ENCODE measurements at places on chromosomes 12 and 14. TPM values are rescaled to one million over a fixed set of nuclear protein-coding genes. Genes with fewer than 3 reads are reported as not detected.

Gene PTMS
- total RNA-seq, result 47.1 TPM

Gene SDSL
- total RNA-seq, result 4.9 TPM

Gene MANSC4
- not detected for total RNA-seq

Gene RILPL2
- total RNA-seq, result 4.6 TPM

Gene PIK3C2G
- total RNA-seq, result not detected

Gene DACT1
- total RNA-seq, result 43.4 TPM

Gene KRT86
- 5.0 TPM for total RNA-seq

Gene TMEM132D
- total RNA-seq, result not detected

Gene RACGAP1
- 14.5 TPM for total RNA-seq

Gene MIPOL1
- 16.3 TPM for total RNA-seq

Gene TBX5
- total RNA-seq, result 2.0 TPM

Gene KRT85
- total RNA-seq, result not detected

Measured in smooth muscle cell of the pulmonary artery (primary cell).